ENCODE measurements at places on chromosomes 2 and 18. TPM values are rescaled to one million over a fixed set of nuclear protein-coding genes. Genes with fewer than 3 reads are reported as not detected.

- DNase-seq: no peak
Measured at GRCh38 chr2:176504440-176504839, 235.2 kb downstream of the MTX2 start.

- DNase-seq: no peak
Measured at GRCh38 chr2:7346336-7346735, 429.1 kb downstream of the RNF144A start.

GRCh38 chr18:7677001-7677400, 109.9 kb downstream of the PTPRM start:
- DNase-seq: no peak

GRCh38 chr2:11829324-11829946, 83.0 kb downstream of the LPIN1 start:
- DNase-seq: peak; percentile 83

DNA sequence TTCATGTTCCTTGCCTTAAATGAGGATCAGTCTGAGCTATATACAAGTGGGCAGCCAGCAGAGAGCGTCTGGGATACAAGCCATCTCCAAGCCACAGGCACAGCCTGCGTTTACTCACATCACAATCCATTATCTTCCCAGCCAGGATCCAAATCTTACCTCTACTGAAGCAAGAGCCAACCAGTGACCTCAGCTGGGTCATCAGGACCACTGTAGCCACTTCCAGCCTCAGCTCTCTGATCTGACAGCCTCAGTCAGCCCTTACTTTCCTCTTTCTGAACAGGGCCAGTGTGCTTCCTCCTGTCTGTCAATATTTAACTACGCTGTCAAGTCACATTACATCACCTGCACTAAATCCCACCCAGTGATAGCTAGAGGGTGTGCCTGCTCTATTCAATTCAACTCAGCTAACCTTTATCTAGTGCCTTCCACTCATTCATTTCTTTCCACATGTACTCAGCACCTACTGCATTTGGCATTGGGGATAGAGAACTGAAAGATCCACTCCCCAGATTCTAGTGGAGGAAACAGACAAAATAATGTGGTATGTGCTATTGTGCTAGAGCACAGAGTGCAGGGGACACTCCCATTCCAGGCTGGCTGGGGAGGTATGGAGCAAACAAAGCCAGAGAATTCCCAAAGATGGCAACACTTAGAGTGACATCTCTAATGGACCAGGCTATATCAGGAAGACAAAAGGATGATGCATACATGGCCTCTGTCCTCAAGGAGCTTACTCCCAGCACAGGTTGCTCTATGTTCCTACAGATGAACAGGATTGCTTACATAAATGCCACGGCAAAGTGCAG, 146.5 kb downstream of the NCKAP5 start:
- DNase-seq: no peak

GRCh38 chr2:106972782-106973181, 86.8 kb upstream of the ST6GAL2 start:
- no peak for DNase-seq

GRCh38 chr2:144166743-144167142, 353.2 kb downstream of the ZEB2 start:
- no peak for DNase-seq

DNA sequence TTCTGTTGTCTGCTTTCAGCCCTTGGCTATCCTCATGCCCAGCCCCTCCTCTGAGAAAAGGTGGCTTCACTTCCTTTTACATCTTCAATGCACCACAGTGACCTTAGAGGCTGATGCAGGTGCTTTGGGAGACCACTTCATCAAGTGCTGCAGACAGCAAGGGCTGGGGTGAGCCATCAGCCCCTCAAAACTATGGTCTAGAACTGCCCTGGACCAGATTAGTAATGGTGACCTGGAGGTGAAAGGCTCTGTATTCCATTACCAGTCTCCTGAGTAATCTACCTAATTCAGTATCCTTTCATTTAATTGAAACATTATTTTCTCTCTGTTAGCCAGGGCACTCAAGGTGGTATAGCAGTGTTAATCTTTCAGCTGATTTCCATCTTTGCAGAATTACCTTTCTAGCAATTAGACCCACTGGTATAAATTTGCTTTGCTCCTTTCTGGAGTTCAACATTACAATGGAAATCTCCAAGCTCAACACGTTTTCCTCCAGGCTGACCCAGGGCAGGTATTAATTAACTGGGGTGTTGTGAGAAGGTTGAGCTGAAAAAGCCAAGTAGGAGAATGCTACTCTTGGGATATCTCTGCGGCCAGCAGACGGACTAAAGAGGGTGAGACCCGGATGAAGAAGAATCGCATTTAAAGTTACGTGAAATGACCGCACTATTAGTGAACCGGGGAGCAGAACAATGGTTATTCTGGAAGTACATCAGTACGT, 469.0 kb downstream of the MEIS1 start:
- DNase-seq: peak; percentile 38

GRCh38 chr18:48138660-48139430, 208.4 kb upstream of the SMAD2 start:
- peak; percentile 24 for DNase-seq

DNA sequence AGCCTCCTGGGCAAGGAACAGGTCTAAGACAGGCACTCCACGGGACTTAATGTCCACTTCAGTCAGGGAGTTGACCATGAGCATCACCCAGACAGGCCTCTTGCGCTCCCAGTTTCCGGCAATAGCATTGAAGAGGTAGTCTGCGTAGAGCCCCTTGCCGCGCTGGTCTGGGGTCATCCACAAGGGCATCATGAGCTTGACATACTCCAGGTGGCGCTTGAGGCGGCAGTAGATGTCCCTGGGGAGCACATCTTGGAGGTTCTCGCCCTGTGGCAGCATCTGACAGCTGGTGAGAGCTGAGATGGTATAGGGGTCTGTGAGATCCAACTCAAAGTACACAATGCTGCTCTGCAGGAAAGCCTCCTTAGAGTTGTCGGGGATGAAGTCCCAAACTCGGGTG, 10.6 kb downstream of the TRABD2A start:
- DNase-seq: no peak

- no peak for DNase-seq
Measured at GRCh38 chr2:149018981-149019380, 19.5 kb upstream of the LYPD6B start.

DNA sequence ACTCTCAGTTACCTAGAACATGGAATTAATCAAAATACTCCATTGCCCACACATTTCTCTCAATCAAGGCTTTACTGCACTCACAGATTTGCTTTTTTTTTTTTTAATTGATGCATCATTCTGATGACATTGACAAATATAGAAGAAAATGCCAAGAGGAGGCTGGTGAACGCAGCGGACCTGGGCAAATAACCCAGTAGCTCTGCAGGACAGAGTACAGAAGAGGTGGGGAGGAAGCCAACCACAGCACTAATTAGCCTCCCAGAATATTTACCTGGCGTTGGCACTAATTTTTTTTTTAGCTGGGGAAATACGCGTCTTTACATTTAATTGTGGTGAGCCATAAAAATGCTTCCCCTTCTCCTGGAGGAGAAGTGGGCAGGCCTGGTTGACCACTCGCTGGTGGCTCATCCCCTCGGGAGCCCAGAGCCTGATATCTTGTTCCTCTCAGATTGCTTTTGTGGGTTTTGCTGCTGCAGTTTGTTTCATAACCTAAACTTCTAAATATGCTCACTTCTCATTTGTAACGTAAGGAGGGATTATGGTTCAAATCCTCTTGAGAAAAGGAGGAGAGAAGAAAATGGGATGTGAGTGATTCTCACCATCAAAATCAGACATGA, 165.8 kb upstream of the EPB41L3 start:
- DNase-seq: no peak

DNA sequence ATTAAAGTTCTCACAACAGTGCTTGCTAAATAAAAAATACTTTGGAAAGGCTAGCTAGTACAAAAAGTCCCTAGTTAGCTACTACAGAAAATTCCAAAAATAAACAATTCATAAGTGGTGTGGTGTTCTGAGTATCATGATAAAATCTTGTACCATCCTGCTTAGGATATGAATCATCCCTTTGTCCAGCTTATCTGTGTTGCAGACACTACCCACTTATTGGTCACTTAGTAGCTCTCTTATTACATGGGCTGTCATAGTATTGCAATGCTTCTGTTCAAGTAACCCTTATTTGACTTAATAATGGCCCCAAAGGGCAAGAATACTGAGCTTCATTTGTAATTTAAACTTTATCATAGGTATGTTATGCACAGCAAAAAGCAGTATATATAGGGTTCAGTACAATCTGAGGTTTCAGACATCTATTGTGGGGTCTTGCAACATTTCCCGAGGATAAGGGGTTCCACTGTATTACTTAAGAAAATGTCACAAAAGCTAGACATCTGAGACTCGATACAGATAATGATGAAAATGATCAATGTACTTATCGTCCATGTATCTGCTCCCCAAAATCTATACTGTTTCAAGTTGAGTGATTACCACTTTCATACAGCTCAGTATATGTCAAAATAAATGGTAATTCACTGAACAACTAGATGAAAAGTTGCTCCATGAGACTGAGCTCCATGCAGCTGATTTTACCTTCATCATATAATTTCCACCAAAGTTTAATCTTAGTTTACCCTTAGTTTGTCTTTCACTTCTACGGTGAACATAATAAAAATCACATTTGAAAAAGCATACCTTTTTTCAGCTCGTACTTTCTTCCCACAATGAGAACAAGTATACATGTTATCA, 93.8 kb downstream of the C2orf74 start:
- no peak for DNase-seq

- DNase-seq: no peak
Measured at GRCh38 chr18:49303379-49303778, 157.1 kb downstream of the DYM start.

DNA sequence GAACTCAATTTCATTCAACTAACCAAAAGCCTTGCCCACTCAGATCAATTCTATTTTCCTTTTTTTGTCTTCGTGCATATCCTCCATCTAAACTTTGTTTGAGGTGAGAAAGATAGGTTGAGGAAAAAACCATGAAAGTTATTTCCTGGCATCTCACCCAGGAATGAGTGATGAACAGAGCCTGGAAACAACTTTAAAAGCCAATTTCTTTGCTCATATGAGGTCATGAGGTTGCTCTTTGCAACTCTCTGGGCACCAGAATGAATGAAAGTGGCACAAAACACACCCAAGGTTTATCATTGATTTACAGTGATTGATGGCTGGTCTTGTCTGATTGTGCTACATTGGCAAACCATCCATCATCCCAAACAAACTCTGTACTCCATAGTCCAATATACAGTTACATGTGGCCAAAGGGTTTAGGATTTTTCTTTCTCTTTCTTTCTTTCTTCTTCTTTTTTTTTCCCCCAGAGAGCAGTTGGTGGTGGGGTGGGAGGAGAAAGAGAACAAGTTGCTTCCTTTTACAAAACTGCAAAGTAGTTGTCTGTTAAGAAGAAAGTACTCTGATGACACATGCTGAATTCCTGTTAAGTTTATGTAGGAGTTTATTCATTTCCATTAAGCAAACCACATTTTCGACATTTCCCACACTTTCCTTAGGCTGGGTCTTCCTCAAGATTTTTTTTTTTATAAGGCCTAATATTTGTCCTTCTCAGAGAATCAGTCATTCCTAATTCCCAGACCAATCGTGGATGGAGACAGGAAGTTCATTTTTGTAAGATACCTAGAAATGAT, 575.9 kb upstream of the ZEB2 start:
- DNase-seq: no peak

GRCh38 chr2:113131352-113132185, 4.2 kb downstream of the IL1RN start:
- DNase-seq: no peak

DNA sequence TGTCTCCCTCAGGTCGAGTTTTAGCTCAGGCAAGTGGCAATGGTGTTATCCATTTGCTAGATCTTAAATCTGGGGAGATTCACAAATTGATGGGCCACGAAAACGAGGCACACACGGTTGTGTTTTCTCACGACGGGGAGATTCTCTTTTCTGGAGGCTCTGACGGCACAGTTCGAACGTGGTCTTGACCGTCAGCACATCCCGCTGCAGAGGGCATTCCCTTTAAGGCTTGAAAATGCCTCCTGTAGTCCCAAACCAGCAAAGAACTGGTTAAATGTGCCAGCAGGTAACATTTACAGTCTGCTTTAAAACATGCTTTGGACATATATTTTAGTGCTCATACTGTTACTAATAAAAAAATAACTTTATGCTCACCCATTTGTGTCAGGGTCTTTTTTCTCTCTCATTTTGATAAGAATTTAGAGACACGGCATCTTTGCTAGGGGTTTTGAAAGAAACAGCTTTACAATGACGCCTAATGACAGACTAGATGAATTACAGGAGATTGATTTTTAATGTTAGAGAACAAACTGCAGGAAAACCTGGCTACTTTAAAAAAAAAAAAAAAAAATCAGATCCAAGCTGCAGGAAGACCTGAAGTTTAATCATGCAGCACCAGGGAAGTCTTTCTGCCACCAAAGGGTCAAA, 602 bp upstream of the VWC2L start:
- no peak for DNase-seq

GRCh38 chr18:27653247-27653646, 468.1 kb upstream of the CHST9 start:
- DNase-seq: no peak

DNA sequence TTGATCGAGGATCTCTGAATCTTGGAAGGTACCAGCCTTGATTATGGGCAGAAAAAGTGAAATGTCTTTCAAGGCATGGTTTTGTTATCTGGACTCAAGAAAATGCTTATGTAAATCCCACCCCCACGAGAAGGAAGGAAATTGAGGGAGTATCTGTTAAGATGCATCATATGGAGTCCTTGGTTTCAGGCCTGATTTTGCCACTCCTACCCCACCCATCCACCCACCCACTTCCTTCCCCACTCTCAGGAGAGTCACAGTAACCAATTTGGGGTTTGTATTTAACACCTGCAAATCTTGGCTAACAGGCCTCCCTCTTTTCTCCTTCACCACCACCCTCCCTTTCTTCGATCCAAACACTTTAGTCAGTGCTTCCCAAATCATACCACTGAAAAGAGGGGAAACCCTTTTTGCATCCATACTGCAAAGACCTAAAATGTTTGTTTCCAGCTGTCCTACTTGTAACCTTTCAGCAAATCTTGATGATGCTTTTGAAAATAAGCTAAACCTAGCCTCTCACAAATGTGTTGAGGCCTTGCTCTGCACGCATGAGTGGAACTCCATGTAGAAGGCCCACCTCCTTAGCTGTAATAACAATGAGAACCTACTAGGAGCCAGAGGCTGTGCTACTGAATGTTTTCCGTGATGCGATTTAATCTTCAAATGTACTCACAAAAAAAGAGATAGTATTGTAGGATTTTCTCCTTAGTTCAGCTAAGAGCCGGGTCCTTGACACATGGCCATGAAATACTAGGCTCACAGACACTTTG, 34.8 kb downstream of the POU3F3 start:
- no peak for DNase-seq

Gene GREB1L
- 0.52 TPM for total RNA-seq

Gene SERPINB12
- not detected for total RNA-seq

Gene CROCC2
- not detected for total RNA-seq

Gene HMSD
- not detected for total RNA-seq

Gene SOX11
- under 0.01 TPM for total RNA-seq

Gene MRPS9
- 13.2 TPM for total RNA-seq

Gene SAG
- total RNA-seq: not detected

Gene DSG4
- not detected for total RNA-seq

Gene PDE1A
- total RNA-seq: 4.2 TPM

Gene BOLL
- not detected for total RNA-seq

Gene CFAP221
- 12.2 TPM for total RNA-seq

Gene CASP10
- 6.0 TPM for total RNA-seq

Gene PXDN
- total RNA-seq: 7.0 TPM

Gene SPATA3
- total RNA-seq: not detected

Gene ADRA2B
- total RNA-seq: under 0.01 TPM

Gene GPR155
- total RNA-seq: 8.6 TPM

All from body of pancreas (tissue), 4 donors.